ENCODE measurements at places on chromosomes 3 and 15. TPM values are rescaled to one million over a fixed set of nuclear protein-coding genes. Genes with fewer than 3 reads are reported as not detected.

DNA sequence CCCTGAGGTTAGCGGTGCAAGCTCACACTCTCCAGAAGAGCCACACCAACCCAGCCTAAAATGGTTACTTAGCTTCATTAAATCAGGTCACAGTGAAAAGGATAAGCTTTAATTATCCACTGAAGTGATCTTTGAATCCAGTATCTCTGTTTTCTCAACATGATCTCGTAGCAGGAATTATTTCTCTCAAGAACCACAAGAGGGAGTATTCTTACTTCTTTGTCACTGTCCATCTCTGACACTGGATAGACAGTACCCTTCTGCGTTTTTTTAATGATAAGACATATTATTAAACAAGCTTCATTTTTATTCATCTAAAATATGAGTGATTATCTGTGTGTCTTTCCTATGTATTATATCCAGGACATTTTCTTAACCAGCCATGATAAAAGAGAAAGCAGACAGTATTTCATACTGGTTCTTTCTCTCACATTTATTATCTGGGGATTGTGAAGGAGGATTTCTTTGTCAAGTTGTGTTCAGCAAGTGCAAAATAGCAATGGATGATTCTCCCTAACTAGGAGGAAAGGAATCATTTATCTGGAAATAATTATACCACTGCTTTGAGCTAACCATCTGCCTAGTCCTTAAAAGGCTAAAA lies 105.4 kb upstream of the CCDC54 start:
- H3K36me3 ChIP-seq: no peaks in the 10 kb centered on the region
- DNase-seq: peak; percentile 55
- H3K27me3 ChIP-seq: peaks cover 48% of the 10 kb centered on the region
- no peak overlapping the region for H3K4me3 ChIP-seq
- H3K27ac ChIP-seq: no peak overlapping the region

GRCh38 chr15:93150910-93151881 lies 62.2 kb upstream of the RGMA start:
- no peaks in the 10 kb centered on the region for H3K36me3 ChIP-seq
- H3K27me3 ChIP-seq: peaks cover 19% of the 10 kb centered on the region
- no peak for DNase-seq
- no peaks in the 10 kb centered on the region for H3K4me1 ChIP-seq
- no peak overlapping the region for H3K27ac ChIP-seq

- no peak overlapping the region for H3K4me3 ChIP-seq
- no peak overlapping the region for H3K27ac ChIP-seq
- H3K27me3 ChIP-seq: no peaks in the 10 kb centered on the region
- no peak for DNase-seq
- no peaks in the 10 kb centered on the region for H3K4me1 ChIP-seq
Measured at GRCh38 chr15:76155731-76156130, 95.9 kb downstream of the TMEM266 start.

- H3K36me3 ChIP-seq: no peaks in the 10 kb centered on the region
- no peak for DNase-seq
- H3K27me3 ChIP-seq: no peaks in the 10 kb centered on the region
- H3K4me3 ChIP-seq: no peak overlapping the region
- no peaks in the 10 kb centered on the region for H3K4me1 ChIP-seq
Measured at GRCh38 chr3:32937331-32937730, 14.1 kb upstream of the CCR4 start.

DNA sequence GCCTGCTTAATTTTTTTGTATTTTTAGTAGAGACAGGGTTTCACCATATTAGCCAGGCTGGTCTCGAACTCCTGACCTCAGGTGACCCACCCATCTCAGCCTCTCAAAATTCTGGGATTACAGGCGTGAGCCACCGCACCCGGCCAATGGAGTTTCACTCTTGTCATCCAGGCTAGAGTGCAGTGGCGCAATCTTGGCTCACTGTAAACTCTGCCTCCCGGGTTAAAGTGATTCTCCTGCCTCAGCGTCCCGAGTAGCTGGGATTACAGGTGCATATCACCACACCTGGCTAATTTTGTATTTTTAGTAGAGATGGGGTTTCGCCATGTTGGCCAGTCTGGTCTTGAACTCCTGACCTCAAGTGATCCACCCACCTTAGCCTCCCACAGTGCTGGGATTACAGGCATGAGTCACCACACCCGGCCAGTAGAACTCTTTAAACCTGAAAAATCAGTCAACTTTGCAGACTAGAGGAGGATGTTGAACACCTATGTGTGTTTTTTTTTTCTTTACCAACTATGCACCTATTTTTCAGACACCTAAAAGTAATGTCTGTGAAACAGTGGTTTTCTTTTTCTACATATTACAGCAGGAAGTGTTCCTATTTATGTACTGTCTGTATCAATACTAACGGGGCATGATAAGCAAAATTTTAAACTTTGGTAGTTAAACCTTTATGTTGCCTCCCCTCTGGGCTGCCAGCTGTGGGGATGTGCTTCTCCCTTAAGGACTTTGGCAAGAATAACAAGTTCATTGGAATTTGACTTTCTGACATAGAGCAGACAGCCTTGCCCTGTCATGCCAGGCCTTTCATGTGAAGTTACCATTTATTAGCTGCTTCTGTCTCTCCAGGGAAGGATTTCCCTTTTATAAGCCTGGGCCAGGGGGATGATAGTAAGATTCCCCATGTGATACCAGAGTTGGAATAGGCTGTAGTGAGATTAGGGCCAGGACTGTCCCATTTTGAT lies 8.1 kb downstream of the ARIH2 start:
- peaks cover 20% of the 10 kb centered on the region for H3K36me3 ChIP-seq
- peak; percentile 47 for DNase-seq
- peaks cover 8% of the 10 kb centered on the region for H3K4me1 ChIP-seq
- peak overlapping the region; percentile 73 for H3K27ac ChIP-seq
- no peak overlapping the region for H3K4me3 ChIP-seq

- H3K36me3 ChIP-seq: no peaks in the 10 kb centered on the region
- H3K27ac ChIP-seq: peak overlapping the region; percentile 46
- H3K4me1 ChIP-seq: peaks cover 8% of the 10 kb centered on the region
- no peak for DNase-seq
Measured at GRCh38 chr3:44478055-44478468, 592 bp upstream of the ZNF445 start.

- H3K4me1 ChIP-seq: peaks cover 11% of the 10 kb centered on the region
- H3K27me3 ChIP-seq: no peaks in the 10 kb centered on the region
- H3K27ac ChIP-seq: no peak overlapping the region
- no peaks in the 10 kb centered on the region for H3K36me3 ChIP-seq
- H3K4me3 ChIP-seq: no peak overlapping the region
Measured at GRCh38 chr3:42157540-42158538, 66.7 kb downstream of the TRAK1 start.

- peak; percentile 48 for DNase-seq
- H3K36me3 ChIP-seq: no peaks in the 10 kb centered on the region
- H3K4me1 ChIP-seq: no peaks in the 10 kb centered on the region
- no peak overlapping the region for H3K4me3 ChIP-seq
Measured at GRCh38 chr3:172586436-172586835, 63.2 kb upstream of the TNFSF10 start.

DNA sequence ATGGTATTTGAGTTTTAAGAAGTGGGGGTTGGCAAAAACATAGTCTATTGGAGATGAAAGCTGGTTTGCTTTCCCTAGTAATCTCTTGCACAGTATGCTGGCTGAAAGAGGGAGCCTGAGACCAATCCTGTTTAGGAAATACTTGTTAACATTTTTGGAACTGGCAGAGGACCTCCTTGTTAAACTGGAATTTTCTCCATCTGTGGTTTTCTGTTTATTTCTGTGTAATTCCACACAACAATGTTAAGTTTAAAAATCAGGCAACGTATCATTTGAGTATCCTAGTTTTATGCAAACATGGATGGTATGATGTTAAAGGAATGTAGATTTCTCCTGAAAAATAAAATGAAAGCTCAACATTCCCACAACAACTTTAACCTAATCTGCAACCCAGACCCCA lies 536.0 kb upstream of the TBL1XR1 start:
- no peak overlapping the region for H3K27ac ChIP-seq
- no peaks in the 10 kb centered on the region for H3K36me3 ChIP-seq
- DNase-seq: no peak
- no peaks in the 10 kb centered on the region for H3K4me1 ChIP-seq
- H3K4me3 ChIP-seq: no peak overlapping the region

DNA sequence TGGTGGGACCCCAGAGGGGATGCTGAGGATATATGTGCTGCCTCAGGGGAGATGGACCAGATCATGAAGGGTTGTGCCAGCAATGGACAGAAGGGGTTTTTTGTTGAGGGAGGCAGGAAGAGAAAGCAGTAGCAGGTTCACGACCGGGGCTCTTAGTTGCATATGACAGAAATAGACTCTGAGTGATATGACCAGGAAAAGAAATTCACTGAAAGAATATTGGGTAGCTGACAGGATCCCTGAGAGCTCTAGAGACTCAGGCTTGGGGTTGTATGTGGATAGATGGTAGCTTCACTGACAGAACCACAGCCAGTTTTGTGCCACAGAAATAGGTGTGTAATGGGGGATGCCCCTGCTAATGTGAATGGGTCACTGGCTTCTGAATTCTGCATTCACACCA lies 241.6 kb downstream of the ZNF621 start:
- H3K4me1 ChIP-seq: no peaks in the 10 kb centered on the region
- no peak overlapping the region for H3K27ac ChIP-seq
- DNase-seq: no peak

DNA sequence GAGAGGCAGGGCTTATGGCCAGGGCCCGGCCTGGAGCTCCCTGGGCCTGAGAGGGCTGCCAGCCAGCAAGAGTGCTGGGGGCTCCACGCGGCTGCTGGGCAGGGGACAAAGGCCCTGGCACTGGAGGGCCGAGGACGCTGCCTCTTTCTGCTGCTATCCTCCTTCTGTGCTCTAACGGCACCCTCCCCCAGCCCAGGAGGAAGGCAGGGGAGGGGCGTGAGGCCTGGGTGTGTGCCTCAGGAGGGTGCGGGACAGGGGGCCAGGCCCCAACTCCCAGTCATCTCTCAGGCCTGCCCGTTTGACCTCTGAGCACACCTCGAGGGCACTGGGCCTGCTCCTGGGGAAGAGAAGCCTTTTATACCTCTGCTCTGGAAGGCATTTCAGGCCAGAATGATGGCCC lies 115.5 kb downstream of the ADCY5 start:
- DNase-seq: no peak
- peaks cover 17% of the 10 kb centered on the region for H3K4me1 ChIP-seq
- H3K27ac ChIP-seq: no peak overlapping the region
- no peaks in the 10 kb centered on the region for H3K27me3 ChIP-seq

GRCh38 chr3:175502155-175502554 lies 643.0 kb downstream of the NAALADL2 start:
- H3K4me3 ChIP-seq: no peak overlapping the region
- no peak overlapping the region for H3K27ac ChIP-seq
- H3K36me3 ChIP-seq: no peaks in the 10 kb centered on the region

DNA sequence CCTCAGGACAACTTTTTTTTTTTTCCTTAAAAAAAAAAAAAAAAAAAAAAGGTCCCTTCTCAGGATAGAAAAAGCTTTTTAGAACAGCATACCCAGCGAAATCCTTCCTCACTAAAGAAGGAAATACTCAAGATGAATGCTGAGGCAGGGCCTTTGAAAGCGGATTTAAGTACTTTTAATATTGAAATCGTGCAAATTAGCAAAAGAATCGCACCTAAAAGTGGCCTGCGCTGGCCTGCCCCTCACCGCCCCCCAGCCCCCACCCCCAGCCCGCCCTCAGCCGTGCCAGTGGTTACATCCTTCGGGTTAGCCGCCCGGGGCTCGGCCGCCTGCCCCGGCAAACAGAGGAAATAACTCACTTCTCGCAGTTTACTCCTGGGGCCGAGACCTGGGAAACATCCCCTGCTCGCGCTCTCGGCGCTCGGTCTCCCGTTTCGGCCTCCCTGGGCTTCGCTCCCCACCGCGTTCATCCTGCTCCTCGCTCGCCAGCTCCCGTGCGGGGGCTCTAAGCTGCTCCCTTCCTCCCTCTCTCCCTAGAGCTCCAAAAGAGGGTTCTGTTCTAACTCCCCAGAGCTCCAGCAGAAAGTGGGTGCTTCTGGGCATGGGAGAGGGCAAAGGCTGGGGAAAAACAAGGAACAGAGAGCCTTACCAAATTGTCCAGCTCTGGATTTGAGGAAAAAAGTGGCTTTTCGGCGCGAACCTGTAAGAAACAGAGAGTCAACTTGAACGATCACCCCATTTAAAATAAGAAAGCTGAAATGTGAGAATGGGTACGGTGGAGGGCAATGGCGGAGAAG lies 5.2 kb downstream of the MEIS2 start:
- peaks cover 70% of the 10 kb centered on the region for H3K36me3 ChIP-seq
- no peak for DNase-seq
- peak overlapping the region; percentile 98 for H3K4me3 ChIP-seq
- peaks cover 35% of the 10 kb centered on the region for H3K4me1 ChIP-seq
- H3K27me3 ChIP-seq: no peaks in the 10 kb centered on the region
- H3K27ac ChIP-seq: peak overlapping the region; percentile 97

DNA sequence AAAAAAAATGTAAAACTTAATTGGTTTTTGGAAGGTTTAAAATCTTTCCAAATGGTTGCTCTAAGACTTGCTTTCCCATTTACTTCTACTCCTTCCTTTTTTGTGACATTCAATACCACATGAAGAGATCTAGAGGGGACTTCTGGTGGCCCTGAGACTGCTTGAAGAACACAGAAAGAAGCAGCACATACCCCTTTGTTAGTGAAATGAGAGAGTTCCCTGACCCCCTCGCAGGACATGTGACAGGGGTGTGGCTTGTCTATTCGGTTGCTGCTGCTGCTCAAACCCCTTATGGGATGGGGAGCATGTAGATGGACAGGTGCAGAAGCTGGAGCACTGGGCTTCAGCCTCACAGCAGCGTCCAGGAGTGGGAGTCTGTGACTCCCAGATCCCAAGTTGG lies 71.0 kb downstream of the ZMAT3 start:
- H3K4me3 ChIP-seq: no peak overlapping the region
- no peaks in the 10 kb centered on the region for H3K27me3 ChIP-seq
- no peaks in the 10 kb centered on the region for H3K4me1 ChIP-seq
- H3K36me3 ChIP-seq: no peaks in the 10 kb centered on the region
- H3K27ac ChIP-seq: no peak overlapping the region
- no peak for DNase-seq

DNA sequence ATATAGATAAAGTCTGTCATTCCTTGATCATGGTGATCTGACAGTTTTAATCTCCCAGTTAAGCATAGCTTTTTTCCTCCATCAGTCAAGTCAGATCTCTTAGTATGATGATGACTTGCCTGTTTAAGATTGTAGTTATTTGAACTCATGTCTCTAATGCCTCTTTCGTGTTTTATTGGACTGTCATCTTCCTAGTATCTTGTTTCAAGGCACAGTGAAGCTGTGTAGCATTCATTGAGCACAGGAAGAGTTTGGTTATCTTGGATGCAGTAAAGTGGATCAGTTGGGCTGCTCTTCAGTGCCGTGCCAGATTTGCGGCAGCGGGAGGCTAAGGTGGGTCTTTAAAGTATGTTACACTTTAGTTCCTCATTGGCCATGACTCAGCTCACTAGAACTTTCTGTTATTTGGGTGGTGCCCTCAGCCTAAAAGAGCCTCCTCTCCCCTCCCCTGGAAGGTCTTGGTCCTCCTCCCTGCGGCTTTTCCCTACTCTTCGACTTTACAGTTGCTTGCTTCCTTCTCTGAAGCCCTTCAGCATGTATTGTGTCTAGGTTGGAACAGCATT lies 45.7 kb upstream of the SKOR1 start:
- H3K4me1 ChIP-seq: no peaks in the 10 kb centered on the region
- DNase-seq: no peak
- H3K4me3 ChIP-seq: no peak overlapping the region
- H3K27me3 ChIP-seq: peaks cover 100% of the 10 kb centered on the region
- H3K27ac ChIP-seq: no peak overlapping the region

Gene GOLGA6L7
- total RNA-seq: not detected

Gene GABRG3
- not detected for total RNA-seq

Gene LEKR1
- 0.42 TPM for total RNA-seq

Gene GATA2
- 17.7 TPM for total RNA-seq

Gene RPP14
- 11.1 TPM for total RNA-seq

Gene SCAANT1
- not detected for total RNA-seq

Gene GRAMD1C
- total RNA-seq: 0.25 TPM

Gene ERICH6
- total RNA-seq: 0.18 TPM

Gene ADAMTS17
- total RNA-seq: 5.5 TPM

Gene IMPG2
- 0.49 TPM for total RNA-seq

Gene CADM2
- 0.15 TPM for total RNA-seq

Gene ARHGAP31
- 60.6 TPM for total RNA-seq

Gene BUB1B
- 157 TPM for total RNA-seq
